ENCODE measurements at places on chromosomes 7 and 10.

DNA sequence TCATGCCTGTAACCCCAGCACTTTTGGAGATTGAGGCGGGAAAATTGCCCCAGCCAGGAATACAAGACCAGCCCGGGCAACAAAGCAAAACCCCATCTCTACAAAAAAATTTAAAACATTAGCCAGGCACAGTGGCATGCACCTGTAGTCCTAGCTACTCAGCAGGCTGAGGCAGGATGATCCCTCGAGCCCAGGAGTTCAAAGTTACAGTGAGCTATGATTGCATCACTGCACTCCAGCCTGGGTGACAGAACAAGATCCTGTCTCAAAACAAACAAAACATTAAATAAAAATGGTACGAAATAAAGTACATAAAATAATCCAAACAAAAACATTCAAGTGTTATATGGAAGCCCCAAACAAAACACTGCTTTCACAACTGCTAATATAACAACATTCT is 125.0 kb downstream of the SNX13 start:
- no peak for DNase-seq

- DNase-seq = no peak
Measured at GRCh38 chr7:116863936-116864500, 1.6 kb downstream of the CAPZA2 start.

DNA sequence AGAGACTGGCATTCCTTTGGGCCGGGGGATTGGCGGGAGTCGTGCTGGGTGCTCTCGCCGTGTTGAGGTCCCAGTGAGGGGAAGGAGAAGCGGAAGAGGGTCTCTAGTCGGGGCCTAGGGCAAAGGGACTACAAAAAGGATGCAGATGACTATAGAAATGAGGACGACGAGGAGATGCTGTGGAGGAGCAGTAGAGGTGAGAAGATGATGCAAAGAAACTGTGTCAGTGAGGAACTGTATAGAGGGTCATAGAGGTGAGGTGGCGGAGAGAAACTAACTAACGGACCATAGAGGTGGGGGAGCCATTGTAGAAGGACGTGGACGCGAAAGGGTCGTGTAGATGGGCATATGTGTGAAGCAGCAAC is 324 bp downstream of the TWNK start:
- no peak for DNase-seq

DNA sequence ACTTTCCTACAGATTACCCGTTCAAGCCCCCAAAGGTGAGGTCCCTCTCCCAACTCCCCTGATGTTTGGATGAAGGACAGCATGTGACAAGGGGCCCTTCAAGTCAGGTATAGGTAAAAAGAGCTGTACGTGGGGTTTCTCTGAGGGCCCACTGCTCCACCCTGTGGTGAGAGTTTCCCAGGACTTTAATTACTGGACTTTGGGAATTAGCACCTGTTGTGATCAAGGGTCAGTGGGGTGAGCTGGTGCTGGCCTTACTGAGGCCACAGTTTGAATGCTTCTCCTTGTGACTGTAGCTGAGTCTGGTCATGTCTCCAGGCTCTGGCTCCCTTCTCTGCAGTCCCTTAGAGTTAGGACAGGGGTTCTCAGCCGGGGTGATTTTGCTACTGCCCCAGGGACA is 16.8 kb downstream of the UBE2D4 start:
- peak; percentile 29 for DNase-seq

DNA sequence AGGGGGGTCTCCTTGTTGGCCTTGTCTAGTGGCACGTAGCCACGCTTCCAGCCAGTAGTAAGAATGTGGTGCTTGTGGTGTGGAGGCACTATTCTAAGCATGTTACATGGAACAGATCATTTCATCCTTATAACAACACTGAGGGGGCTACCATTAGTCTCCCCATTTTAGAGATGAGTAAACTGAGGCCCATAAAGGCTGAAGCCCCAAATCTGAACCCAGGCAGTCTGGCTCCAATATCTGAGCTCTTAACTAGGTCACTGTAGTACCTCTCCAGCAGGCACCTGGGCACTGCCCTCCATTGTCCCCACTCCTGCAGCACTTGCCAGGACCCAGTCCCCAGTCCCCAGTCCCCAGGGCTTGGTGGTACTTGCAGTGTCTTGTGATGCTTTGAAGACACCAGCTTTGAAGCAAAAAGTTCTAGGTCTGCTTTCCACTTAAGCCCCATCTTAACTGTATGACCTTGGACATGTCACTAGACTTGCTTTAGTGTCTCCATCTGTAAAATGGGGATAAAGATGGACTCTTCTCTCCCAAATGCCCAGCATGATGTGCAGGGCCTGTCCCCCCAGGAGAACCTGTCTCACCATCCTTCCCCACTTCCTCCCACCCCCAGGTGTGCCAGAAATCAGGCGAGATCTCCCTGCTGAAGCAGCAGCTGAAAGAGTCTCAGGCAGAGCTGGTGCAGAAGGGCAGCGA is 6.4 kb downstream of the LZTS2 start:
- DNase-seq = no peak

- DNase-seq = no peak
Measured at GRCh38 chr10:30562787-30563186, 66.8 kb downstream of the LYZL2 start.

GRCh38 chr7:132381742-132382472 is 194.4 kb downstream of the PLXNA4 start:
- DNase-seq = peak; percentile 33

DNA sequence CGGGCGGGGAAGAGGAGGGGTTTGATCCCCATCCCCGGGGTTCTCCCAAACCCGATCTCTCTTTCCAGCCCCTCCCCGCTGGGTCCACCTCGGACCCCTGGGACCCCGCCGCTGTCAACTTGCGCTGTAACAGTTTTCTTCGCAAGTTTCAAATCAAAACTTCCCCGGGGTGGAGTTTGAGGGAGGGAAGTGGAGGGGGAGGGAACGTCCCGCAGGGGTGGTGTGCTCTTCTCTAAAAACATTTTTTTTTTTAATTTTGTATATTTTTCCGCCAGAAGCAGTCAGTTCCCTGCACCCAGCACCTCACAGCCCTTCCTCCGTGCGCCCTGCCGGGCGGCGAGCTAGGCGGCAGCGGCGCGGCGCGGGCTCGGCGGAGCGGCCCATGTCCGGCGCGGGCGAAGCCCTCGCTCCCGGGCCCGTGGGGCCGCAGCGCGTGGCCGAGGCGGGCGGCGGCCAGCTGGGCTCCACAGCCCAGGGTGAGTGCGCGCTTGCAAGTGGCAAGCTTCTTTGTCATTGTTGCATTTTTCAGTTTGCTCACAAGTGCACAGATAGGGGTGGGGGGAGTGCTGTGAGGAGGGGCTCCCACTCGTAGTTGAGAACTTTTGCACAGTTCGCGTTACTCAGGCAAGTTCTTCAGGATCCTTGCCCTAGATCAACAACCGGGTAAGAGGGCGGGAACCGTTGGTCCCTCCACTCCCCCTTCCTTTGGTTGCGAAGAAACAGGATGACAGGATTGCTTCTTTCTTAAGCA is 933 bp downstream of the MDFIC start:
- peak; percentile 58 for DNase-seq

DNA sequence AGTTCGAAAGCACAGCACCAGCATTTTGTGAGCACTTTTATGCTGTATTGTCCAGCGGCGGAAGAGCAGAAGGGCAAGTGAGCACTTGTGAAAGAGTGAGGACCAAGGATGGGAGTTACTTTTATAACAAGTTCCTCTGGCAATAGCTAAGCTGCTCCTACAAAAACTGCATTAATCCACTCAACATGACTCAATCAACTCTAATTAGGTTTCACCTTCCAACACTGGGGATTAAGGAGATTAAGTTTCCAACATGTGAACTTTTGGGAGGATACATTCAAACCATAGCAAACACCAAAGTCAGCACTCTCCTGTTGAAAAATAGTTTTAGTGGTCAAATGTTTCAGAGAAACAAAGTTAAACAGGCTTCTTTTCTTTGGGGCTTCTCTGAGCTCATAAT is 844.5 kb downstream of the REEP3 start:
- no peak for DNase-seq

- DNase-seq = no peak
Measured at GRCh38 chr10:28993861-28994260, 295.0 kb upstream of the LYZL1 start.

DNA sequence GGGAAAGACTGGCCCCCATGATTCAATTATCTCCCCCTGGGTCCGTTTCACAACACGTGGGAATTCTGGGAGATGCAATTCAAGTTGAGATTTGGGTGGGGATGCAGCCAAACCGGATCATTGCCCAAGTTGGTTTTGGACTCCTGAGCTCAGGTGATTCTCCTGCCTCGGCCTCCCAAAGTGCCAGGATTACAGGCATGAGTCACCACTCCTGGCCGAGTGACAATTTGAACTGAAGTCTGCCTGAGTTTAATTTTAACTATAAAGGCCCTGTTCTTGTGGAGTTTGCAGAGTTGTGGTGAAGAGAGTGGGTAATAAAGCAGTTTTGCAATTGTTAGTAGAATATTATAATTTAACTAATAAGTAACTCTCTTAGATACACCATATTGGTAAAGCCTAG is 78.3 kb downstream of the GALNT17 start:
- DNase-seq = no peak

DNA sequence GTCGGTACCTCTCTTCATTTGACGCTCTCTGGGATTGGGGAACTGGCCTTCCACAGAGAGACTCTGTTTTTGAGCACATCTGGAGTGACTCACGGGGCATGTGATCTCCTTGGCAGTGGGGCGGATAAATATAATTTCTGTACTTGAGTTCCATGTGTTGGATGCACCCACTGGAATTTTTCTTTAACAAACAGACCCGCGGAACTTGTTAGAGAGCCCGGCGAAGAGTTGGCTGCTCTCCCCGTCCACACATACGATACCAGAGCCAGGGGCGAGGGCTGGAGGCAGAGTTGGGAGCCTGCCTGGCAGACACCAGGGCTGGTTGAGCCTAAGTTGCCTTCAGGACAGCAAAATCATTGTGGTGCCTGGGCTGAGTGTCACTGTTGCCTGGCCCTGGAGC is at the start of gene FAM180A:
Gene FAM180A, minus strand, starts transcription at position 44 of the 400 bp plus-strand sequence. CDS start 233 bp downstream, outside the sequence.
- no peak for DNase-seq

GRCh38 chr10:25725917-25726716 is 207.9 kb upstream of the MYO3A start:
- peak; percentile 79 for DNase-seq

DNA sequence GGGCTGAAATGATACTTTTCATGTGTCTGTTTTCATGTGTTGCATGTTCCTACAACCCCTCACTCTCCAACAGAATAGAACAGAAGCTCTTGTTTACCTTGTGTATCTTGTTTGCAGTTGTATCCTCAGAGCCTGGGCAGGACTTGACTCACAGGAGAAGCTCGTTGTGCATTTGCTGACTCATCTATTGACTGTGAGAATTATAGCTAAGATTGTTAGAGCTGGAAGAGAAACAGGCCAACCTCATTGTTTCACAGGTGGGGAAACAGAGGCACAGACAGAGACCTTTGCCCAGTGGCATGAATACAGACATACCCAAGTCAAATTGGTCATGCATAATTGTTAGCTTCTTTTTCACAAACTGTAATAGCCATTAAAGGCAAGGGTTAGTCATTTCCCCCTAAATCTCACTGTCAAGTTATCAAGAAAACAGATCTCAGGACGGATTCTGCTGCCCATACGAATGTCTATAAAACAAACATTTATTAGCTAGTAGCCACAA is 4.6 kb upstream of the TSPAN15 start:
- DNase-seq = peak; percentile 75

DNA sequence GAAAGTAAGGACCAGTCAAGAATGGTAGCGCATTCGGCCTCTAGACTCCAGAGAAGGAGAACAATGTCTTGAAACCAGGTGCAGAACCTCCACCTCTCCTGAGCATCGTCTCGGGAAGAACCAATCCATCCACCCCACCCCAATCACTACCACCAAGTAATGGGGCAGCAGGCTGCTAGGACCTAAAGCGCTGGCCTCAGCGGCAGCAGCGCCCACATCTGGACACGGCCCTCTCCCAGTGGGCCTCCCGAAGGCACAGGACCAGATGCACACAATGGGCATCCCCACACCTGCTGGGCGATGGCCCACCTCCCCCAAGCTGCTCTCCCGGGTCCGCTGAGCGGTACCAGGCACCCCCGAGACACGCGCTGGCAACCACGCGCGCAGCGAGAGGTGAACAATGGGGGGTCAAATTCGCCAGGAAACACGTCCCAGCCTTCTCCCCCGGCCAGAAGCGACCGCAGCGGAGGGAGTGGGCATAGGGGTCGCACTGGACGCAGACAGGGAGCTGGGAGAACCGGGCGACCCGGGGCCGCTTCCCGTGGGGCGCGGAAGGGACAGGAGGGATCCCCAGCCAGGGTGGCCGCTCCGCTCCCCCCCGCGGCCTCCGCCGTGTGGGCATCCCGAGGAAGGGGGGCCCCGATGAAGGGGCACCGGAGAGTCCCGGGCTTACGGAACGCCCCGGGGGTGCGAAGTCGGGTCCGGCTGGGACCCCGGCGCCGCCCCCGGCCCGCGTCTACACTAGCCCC is 506 bp downstream of the CTTNBP2 start:
- DNase-seq = peak; percentile 54

DNA sequence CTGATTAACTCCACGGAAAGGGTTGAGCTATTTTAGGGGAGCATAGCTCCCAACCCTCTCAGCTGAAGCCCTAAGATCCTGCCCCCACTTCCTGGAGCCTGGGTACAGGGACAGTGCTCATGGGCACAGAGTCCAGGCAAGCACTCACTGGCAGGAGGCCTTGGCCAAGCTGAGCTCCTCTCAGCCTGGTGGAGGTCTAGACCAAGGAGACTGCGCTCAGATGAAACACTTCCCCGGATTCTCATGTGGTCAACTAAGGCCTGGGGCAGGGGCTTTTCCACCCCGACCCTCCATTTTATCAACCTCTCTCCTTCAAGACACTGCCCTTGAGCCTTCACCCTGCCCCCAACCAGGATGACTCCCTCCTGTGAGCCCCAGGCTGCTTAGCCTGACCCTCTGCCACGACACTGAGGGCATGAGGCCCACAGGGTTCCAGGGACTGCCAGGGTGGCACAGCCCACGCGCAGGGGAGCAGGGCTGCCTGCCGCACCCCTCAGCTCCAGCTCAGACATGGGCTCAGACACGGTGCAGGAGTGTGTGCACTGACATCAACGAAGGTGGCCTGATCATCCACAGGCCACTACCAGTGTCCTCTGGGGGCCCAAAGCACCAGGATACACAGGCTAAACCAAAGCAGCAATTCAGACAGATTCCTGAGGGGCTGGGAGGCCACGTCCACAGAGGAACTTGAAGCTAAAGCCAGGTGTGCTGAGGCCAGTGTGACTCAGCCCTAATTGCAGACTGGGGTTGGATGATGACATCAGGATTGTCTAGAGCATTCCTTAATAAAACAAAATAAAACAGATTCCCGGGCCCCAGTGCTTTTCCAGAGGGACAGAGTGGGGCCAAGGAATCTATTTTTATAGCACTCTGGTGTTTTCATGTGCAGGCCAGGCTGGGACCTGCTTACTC is 18.8 kb downstream of the CHAT start:
- no peak for DNase-seq

- DNase-seq = no peak
Measured at GRCh38 chr10:3827266-3827665, 42.3 kb upstream of the KLF6 start.

DNA sequence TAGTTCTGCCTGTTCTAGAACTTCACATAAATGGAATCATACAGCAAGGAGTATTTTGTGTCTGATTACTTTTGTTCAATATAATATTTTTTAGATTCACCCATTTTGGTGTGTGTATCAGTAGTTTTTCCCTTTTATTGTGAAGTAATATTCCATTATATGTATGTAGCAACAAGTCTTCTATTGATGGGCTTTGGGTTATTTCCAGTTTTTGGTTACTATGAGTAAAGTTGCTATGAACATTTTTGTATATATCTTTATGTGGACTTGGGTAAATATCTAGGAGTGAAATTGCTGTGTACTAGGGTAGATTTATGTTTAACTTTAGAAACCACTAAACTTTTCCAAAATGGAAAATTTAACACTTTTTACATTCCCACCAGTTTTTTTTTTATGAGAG is 35.7 kb downstream of the ADK start:
- no peak for DNase-seq

GRCh38 chr7:50068850-50069551 is 24.0 kb downstream of the ZPBP start:
- DNase-seq = peak; percentile 58

- no peak for DNase-seq
Measured at GRCh38 chr10:58830697-58831096, 318.0 kb downstream of the BICC1 start.
